ENCODE measurements at places on chromosomes 1 and 21. TPM values are rescaled to one million over a fixed set of nuclear protein-coding genes. Genes with fewer than 3 reads are reported as not detected.

DNA sequence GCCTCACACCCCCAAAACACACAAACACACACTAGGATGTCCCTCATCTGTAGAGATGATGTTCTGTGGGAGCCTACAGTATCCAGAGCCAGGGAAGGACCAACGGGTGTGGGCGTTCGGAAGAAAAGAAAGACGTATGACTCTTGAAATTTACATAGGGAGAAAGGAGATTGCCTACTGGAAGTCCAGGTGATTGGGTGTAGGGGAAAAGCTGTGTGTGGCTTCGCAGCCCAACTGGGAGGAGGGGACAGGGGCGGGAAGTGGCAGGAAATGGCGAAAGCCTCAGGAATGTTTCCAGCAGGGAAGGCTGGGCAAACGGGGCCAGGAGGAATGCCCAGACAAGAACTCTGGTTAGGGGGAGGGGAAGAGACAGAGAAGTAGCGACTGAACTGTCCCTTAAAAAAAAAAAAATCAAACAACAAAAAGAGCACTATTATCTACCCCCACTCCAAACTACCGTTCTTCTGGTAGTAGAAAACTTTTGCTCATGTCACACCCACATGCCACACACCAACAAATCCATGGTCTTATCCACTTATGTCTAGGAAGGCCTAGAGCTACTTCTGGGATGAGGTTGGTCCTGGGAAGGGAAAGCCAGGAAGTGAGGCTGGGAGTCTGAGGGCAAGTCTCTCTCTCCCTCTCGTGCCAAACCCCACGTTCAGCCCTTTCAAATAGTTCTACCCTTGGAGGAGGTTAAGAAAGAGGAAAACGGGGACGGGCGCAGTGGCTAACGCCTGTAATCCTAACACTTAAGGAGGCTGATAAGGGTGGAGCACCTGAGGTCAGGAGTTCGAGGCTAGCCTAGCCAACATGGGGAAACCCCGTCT, 1.8 kb upstream of the CKS1B start:
- peak overlapping the region; percentile 98 for H3K27ac ChIP-seq
- H3K36me3 ChIP-seq = no peaks in the 10 kb centered on the region
- H3K4me3 ChIP-seq = peak overlapping the region; percentile 48

GRCh38 chr1:180615493-180616290, 16.1 kb upstream of the XPR1 start:
- H3K27ac ChIP-seq = no peak overlapping the region
- no peak for DNase-seq
- no peak overlapping the region for H3K4me3 ChIP-seq
- no peaks in the 10 kb centered on the region for H3K27me3 ChIP-seq
- H3K36me3 ChIP-seq = no peaks in the 10 kb centered on the region

DNA sequence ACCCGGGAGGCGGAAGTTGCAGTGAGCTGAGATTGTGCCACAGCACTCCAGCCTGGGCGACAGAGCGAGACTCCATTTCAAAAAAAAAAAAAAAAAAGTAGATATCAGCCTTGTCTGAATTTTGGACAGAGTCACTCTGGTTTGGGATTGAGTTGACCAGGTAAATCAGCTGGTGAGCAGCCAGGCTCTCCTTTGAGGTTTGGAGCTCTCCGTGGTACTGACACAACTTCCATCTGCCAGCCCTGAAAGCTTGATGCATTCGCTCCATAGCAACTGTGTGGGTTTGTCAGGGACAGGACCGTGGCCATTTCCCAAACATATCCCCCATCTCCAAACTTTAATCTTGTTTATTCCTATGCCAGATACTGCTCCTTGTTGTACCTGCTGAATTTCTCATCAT, 155.2 kb downstream of the DMRTA2 start:
- H3K27ac ChIP-seq = no peak overlapping the region
- no peaks in the 10 kb centered on the region for H3K36me3 ChIP-seq
- H3K4me1 ChIP-seq = no peaks in the 10 kb centered on the region
- H3K27me3 ChIP-seq = no peaks in the 10 kb centered on the region

- no peak overlapping the region for H3K4me3 ChIP-seq
- no peak for DNase-seq
- H3K36me3 ChIP-seq = no peaks in the 10 kb centered on the region
- H3K4me1 ChIP-seq = peaks cover 35% of the 10 kb centered on the region
- H3K27ac ChIP-seq = peak overlapping the region; percentile 91
Measured at GRCh38 chr1:2544875-2545640, 11.1 kb upstream of the TNFRSF14 start.

DNA sequence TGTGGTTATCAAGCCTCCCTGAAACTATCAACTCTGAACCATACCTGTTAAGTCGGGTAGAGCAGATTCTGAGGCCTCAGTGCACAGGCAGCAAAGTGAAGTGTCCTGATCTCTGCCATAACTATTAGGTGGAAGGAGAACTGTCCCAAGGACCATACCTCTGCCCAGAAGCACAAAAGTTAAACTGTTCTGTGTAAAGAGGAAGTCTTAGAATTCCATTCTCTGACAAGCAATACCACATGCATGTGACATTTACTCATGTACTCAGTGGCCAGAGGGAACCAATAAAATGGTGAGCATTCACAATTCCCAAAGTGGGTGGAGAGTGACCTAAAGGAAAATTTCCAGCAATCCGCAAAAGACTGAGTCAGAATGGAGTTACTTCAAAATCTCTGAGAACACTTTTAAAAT, 61.0 kb downstream of the TOR3A start:
- H3K4me1 ChIP-seq = no peaks in the 10 kb centered on the region
- H3K36me3 ChIP-seq = no peaks in the 10 kb centered on the region
- no peak overlapping the region for H3K27ac ChIP-seq
- DNase-seq = no peak
- H3K4me3 ChIP-seq = no peak overlapping the region
- H3K27me3 ChIP-seq = no peaks in the 10 kb centered on the region

GRCh38 chr1:29655145-29655544, 418.8 kb downstream of the PTPRU start:
- H3K27ac ChIP-seq = no peak overlapping the region
- no peak for DNase-seq
- H3K27me3 ChIP-seq = no peaks in the 10 kb centered on the region
- H3K4me3 ChIP-seq = no peak overlapping the region
- H3K4me1 ChIP-seq = no peaks in the 10 kb centered on the region

GRCh38 chr1:25065795-25066238, 135.7 kb upstream of the RUNX3 start:
- H3K27me3 ChIP-seq = no peaks in the 10 kb centered on the region
- H3K4me3 ChIP-seq = no peak overlapping the region
- H3K27ac ChIP-seq = no peak overlapping the region
- no peaks in the 10 kb centered on the region for H3K36me3 ChIP-seq
- no peak for DNase-seq

Gene SMYD2
- 66.8 TPM for total RNA-seq

DNA sequence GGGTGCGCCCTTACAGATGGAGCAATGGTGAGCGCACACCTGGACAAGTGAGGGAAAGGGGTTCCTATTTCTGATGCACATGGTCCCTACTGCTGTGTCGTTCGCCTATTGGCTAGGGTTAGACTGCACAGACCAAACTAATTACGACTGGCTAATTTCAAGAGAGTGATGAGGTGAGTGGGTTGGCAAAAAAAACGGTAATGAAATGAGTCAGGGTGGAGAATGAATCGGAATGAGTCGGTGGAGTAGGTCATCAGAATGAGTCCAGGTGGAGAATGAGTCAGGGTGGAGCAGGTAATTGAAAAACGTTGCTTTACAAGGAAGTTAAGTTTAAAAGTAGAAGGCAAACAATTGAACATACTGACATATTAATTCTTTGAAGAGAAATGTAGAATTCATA, 79.8 kb downstream of the WDR4 start:
- DNase-seq = no peak
- H3K27me3 ChIP-seq = no peaks in the 10 kb centered on the region
- no peak overlapping the region for H3K27ac ChIP-seq
- H3K4me3 ChIP-seq = no peak overlapping the region
- H3K36me3 ChIP-seq = no peaks in the 10 kb centered on the region

Gene SLC1A7
- total RNA-seq = not detected

DNA sequence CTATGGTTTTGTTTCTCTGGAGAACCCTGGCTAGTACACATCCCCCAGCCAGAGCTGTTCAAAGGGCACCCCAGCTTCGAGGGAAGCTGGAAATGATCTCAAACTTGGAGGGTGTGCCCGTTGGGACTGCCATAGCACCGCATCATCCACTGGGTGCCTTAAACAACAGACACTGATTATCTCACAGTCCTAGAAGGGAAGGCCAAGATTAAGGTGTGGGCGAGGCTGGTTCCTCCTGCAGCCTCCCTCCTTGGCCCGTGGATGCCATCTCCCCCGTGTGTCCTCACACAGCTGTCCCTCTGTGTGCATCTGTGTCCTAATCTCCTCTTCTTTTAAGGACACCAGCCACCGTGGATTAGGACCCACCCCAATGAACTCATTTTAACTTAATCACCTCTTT, 4.2 kb upstream of the IBA57 start:
- H3K4me3 ChIP-seq = no peak overlapping the region

GRCh38 chr1:71350805-71351204, 270.0 kb upstream of the ZRANB2 start:
- no peak overlapping the region for H3K4me3 ChIP-seq
- no peaks in the 10 kb centered on the region for H3K36me3 ChIP-seq
- DNase-seq = peak; percentile 83
- H3K27me3 ChIP-seq = no peaks in the 10 kb centered on the region
- no peaks in the 10 kb centered on the region for H3K4me1 ChIP-seq

Gene SIK1
- 0.48 TPM for total RNA-seq

DNA sequence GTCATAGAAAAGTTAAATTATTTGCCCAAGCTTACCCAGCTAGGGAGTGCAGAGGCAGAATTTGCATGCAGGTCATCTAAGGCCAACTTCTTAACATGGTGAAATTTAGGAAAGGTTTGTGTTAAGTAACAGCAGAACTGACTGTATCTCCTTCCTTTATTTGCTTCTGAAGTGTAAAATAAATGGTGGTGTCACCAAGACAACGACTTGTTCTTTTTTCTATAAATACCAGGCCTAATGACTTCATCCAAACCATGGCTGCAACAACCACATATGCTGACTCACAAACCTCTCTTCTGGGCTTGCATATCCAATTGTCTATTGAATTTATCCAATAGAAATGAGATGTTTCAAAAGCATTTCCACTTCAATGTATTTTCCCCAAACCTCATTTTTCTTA, 19.1 kb downstream of the COL24A1 start:
- H3K4me3 ChIP-seq = no peak overlapping the region
- H3K27ac ChIP-seq = no peak overlapping the region
- H3K27me3 ChIP-seq = no peaks in the 10 kb centered on the region
- peak; percentile 73 for DNase-seq
- no peaks in the 10 kb centered on the region for H3K36me3 ChIP-seq
- H3K4me1 ChIP-seq = no peaks in the 10 kb centered on the region

- no peak overlapping the region for H3K27ac ChIP-seq
- no peaks in the 10 kb centered on the region for H3K27me3 ChIP-seq
- H3K36me3 ChIP-seq = no peaks in the 10 kb centered on the region
- no peak overlapping the region for H3K4me3 ChIP-seq
Measured at GRCh38 chr1:64107118-64107519, 96.3 kb upstream of the UBE2U start.

DNA sequence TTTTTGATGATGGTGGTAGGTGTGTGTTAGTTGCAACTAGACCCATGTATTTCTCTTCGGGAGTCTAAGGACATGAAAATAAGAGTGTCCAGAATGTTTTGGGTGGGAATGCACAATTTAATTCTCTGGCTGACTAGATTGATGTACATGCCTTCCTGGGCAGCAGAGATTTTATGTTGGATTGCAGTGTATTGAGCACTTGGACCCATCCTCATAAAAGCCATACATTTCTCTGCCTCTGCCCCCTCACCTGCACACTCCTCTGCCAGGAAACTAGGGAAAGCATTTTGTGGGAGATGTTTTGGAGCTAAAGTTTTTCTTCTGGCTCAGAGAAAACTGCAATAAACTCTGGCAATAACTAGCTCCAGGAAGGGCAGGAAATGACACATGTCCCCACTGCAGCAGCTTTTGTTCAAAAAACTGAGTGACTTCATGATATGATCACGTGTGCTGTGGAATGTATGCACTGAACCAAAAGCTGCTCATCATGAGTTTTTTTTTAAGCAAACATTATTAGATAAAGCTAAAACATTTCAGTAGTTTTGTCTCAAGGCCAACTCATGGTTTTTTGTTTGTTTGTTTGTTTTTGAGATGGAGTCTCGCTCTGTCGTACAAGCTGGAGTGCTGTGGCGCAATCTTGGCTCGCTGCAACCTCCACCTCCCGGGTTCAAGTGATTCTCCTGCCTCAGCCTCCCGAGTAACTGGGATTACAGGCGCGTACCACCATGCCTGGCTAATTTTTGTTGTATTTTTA, 17.6 kb downstream of the RIT1 start:
- H3K4me1 ChIP-seq = no peaks in the 10 kb centered on the region
- no peak overlapping the region for H3K4me3 ChIP-seq
- H3K27me3 ChIP-seq = no peaks in the 10 kb centered on the region
- peaks cover 9% of the 10 kb centered on the region for H3K36me3 ChIP-seq

DNA sequence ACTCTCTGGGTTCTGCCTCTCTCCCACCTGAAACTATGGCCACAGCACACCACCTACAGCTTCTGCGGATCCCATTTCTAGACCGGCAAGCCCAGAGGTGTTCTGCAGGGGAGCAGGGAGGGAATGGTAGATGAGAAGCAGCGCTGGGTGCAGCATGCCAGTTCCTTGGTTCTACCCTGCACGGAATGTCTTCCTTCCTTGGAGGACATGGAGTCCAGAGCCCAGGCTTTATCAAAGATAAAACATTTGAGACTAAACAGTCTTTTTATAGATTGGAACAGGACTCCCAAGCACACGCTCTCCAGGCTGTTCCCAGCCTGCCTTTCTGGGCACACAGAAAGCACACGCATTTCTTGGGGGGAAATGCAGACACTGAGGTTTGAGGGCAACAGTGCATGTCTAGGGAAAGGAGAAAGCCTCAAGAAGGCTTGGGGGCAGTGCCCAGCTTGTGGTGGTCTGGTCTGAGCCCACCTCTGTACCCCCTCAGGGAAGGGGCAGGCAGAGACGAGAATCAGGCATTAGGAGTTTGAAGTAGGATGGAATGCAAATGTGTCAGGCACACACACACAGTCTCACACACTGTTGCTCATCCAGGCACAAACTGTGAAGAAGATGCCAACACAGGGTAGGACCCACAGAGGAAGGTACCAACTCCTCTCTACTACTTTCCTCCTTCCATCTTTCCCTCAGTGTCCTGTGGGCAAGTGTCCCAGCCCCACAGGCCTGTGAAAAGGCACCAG, 29.7 kb downstream of the LGR6 start:
- peaks cover 6% of the 10 kb centered on the region for H3K27me3 ChIP-seq
- H3K4me1 ChIP-seq = peaks cover 13% of the 10 kb centered on the region
- H3K36me3 ChIP-seq = no peaks in the 10 kb centered on the region
- H3K27ac ChIP-seq = no peak overlapping the region
- DNase-seq = no peak

GRCh38 chr1:26701995-26702679, 6.3 kb downstream of the ARID1A start:
- peak overlapping the region; percentile 42 for H3K27ac ChIP-seq
- no peak for DNase-seq
- no peaks in the 10 kb centered on the region for H3K36me3 ChIP-seq
- H3K4me3 ChIP-seq = no peak overlapping the region
- H3K27me3 ChIP-seq = no peaks in the 10 kb centered on the region
- peaks cover 69% of the 10 kb centered on the region for H3K4me1 ChIP-seq

Gene LRRC8C
- 3.4 TPM for total RNA-seq

Gene USP16
- total RNA-seq = 10.7 TPM

Measured in cardiac muscle cell (in vitro differentiated cells and primary cell).